ENCODE measurements at places on chromosomes 3 and 15.

GRCh38 chr15:34311563-34311962, 26.0 kb downstream of the SLC12A6 start:
- no peak for DNase-seq

DNA sequence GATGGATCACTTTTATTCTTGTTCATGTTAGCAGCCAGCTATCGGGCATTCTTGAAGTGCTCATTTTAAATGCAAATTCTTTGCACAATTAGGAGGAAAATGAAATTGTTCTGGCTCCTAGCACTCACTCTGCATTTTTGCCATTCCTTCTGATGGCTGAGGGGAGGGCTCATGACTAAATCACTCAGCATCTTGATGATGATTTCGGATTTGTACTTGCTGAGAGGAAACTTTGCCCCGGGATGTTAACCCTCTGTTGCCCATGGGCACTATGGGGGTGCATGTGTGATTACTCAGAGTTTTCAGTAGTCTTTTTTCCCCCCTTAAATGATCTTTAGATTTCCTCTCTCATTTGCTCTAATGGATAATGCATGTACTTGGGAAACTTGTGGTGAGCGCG, 299.6 kb upstream of the C2CD4B start:
- DNase-seq = no peak

GRCh38 chr3:196486263-196486662, 17.3 kb downstream of the RNF168 start:
- DNase-seq = no peak

DNA sequence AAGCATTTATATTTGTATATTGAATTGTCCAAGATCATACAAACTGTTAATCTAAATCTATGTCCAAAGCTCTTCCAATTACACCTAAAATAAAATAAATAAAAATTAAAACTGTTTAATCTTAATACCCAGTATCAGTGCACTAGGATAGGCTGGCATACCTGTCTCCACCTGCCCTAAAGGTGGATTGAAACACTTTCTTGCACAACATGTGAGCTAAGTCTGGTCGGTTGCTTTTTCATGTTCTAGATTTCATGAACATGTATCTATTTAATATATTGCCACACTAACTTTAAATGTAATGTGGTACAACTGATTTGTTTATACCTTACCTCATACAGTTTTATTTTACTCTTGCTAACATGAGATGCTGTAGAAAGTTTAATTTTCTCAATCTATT, 193.0 kb downstream of the VGLL3 start:
- DNase-seq = no peak

- no peak for DNase-seq
Measured at GRCh38 chr3:30655187-30655812, 48.9 kb downstream of the TGFBR2 start.

GRCh38 chr15:33380406-33380805, 69.6 kb downstream of the RYR3 start:
- no peak for DNase-seq

GRCh38 chr15:47500842-47501241, 216.5 kb upstream of the SEMA6D start:
- DNase-seq = no peak

DNA sequence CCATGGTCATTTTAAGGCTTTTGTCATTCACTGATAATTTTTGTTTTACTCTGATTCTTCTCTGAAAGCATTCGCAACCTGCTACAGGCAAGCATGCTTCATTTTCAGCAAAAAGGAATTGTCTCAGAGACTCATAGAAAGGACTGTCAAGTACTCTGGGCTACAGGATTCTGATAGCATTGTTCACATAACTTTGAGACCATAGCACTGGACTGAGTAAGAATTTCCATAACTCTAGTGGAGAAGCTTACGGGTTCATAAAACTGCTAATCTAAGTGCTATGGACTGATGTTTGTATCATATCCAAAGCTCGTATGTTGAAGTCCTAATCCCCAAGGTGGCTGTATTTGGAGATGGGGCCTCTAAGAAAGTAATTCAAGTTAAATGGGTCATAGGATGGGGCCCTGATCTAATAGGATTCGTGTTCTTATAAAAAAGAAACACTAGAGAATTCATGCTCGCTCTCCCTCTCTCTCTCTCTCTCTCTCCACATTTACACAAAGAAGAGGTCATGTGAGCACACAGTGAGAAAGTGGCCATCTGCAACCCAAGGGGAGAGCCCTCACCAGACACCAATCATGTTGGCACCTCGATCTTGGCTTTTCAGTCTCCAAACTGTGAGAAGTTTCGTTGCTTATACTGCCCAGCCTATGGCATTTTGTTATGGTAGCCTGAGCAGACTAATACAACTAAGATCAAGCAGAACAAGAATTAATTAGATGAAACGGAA, 60.4 kb downstream of the CRYGS start:
- DNase-seq = no peak

GRCh38 chr15:98855067-98855814, 152.4 kb downstream of the PGPEP1L start:
- no peak for DNase-seq

- DNase-seq = peak; percentile 67
Measured at GRCh38 chr15:38129531-38130204, 123.0 kb upstream of the SPRED1 start.

- DNase-seq = no peak
Measured at GRCh38 chr3:131363275-131363674, 18.3 kb upstream of the NUDT16 start.

DNA sequence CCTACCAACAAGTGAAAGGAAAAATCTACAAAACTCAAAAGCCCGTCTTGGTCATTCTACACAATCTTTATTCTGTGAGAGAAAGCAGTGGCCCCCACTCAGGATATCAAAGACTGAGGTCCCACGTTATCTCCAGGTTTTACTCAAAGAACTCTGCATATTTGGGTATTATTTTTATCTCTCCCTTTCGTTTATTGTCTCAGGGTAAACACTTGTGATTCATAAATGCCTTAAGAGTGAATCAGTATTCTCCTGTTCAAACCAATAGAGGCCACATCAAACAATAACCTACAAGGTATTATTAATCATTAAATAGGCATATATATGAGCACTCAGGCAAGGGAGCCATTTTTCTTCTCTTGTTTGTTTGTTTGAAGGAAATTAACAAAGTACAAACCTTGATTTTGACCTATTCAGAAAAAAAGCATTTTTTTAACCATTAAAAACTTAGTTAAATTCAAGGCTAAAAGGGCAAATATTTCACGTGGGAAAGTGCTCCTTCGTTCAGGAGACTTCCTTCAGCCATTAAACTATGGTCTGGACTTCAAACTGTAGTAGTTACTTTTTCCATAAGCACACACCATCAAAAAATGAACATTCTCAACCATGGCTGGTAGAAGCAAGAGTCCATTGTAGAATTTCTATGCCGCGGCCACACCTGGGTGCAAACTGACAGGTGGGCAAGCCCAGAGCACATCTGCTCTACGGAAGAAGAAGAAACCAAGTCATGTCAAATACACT, 13.9 kb upstream of the HES1 start:
- DNase-seq = no peak

DNA sequence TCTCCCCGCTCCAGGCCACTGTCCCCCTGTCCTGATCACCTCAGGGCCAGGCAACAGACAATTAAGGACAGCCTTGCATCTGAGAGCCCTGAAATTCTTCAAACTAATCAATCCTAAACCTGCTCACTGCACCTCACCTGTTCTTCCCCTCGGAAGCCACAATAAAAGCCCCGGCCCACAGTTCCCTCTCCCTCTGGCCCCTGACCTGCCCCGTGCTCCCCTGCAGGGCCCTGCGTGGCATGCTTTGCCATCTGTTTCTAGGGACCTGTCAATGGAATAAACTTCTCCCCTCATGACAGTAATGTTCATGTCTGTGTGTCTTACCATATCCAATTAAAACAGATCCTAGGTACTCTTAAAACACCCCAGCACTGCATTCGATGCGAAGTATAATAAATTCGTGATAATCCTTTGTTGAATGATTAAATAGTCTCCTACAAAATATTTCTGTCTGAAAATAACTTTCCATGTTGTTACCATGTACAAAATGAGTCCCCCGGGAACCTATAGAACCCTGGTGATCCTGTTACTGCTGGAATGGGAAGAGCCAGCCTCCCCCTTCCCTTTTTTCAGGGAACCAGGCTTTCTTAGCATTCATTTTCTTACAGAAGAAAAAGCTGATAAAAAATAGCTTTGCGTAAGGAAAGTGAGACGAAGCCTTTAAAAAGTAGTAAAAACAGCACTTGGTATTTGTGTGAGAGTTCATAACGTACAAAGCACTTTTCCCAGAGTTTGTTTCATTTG, 59.0 kb downstream of the ABTB1 start:
- no peak for DNase-seq

- no peak for DNase-seq
Measured at GRCh38 chr15:81363718-81364500, 10.1 kb downstream of the TMC3 start.

DNA sequence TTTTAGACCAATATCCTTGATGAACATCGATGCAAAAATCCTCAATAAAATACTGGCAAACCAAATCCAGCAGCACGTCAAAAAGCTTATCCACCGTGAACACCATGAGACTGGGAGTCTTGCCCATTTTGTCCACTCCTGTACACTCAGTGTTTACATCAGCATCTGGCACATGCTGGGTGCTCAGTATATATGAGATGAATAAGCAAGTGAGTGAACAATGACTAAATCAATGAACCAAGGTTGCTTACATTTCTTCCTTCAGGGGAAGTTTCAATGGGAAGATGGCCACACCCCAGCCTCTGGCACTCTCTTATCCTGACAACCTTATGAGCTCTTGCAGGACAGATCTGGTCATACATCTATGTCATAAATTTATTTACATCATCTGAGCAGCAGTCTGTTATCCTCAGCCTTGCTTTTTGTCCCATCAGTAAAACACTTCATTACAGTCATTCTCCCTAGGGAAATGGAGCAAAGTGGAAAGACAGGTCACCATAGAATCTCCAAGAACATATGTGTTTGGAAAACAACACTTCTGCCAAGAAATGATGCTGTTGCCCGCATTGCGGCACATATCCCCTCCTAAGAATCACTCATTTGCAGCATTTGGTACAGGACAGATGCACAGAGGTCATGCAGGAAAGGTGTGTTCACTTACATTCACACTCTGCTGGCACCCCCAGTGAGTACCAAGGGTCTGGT, 171.8 kb upstream of the EIF1B start:
- no peak for DNase-seq

DNA sequence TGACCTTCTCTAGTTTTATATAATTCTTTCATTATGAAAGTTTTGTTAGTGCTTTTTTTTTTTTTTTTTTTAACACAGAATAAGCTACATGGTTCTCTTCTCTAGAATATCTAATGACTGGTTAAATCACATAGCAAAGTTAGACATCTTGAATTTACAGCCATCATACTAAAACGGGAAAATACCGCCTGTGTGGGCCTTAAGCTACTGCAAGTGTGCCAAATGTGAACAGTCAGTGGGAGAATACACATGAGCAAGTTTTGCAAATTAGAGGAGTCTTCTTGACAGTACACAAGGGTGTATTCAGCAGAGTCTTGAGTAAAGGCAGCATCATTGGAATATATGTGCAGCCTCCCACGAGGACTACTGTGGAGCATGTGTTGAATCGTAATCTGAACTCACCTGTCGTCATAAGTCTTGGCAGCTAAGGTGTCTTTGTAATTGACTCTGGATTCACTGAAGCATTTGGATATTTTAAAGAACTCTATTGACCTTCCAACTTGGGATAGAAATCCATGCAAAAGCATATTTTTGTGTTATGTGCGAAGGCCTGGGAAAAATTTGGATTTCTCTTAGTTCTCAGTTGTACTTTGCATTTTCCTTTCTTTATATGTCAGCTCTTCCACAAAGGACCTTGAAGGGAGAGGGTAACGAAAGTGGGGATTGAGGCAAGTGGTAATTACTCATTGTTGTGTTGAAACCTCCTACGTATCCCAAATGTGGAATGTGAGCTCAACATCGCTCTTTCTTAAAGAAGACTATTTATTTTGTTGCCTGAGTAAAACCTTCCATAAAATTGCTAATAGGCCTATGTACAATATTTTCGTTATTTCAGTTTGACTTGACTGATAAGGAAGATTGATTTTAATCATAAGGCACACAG, 117.4 kb downstream of the ATG7 start:
- no peak for DNase-seq

DNA sequence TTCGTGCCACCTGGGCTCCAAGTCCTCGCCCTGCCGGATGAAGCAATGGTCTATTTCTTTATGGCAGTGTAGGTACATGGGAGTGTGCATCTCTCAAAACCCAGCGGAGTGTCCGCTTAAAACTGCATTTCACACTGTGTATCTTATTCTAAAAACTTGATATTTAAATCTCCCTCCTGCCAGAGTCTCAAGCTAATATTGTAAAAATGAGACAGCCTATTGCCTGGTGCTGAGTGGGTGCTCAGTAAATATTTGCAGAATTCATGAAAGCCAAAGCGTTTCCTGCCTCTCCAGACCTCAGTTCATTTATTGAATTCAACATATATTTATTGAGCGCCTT, 330 bp upstream of the TBC1D2B start:
- no peak for DNase-seq

DNA sequence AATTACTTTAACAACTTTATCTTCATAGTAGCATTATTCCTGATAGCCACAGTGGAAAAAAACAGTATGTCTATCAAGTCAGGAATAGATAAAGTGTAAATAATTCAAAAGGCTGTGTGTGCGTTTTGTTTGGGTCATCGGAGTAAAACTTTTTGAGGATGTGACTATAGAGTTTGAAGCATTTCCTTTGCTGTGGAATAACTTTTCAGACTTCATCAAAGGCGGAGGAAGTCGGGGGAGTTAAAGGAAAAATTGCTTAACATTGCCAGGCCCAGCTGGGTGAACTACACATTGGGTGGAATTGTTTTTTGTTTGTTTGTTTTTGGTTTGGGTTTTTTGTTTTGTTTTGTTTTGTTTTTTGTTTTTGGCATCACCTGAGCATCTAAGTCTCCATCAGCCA, 70.4 kb upstream of the CRTC3 start:
- DNase-seq = no peak

DNA sequence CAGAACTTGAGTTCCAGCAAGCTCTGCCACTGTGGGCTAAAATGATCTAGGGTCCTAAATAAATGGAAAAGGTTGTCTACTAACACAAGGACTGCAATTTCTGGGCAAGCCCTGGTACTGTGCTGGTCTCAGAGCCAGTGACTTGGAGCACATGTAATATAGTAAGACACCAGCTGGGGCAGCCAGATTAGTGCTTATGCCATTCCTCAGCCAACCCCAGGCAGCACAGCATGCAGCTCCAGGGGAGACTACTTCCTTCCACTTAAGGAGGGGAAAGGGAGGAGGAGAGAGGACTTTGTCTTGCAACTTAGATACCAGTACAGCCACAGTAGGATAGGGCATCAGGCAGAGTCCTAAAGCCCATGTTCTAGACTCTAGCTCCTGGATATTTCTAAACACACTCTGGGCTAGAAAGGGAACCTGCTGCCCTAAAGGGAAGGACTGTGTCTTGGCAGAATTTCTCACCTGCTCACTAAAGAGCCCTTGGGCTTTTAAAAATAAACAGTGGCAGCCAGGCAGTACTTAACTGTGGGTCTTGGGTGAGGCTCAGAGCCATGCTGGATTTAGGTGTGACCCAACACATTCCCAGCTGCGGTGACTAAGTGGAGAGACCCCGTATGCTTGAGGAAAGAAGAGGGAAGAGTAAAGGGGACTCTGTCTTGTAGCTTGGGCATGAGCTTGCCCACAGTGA, 223.7 kb upstream of the BCHE start:
- no peak for DNase-seq

- DNase-seq = peak; percentile 36
Measured at GRCh38 chr3:502486-502885, 305.9 kb downstream of the CHL1 start.

Data from head of caudate nucleus (tissue), 42 donors.